ENCODE measurements at places on chromosomes 16 and 17.

GRCh38 chr17:6380915-6381438 is 53.9 kb downstream of the AIPL1 start:
- no peak for DNase-seq

- no peak for DNase-seq
Measured at GRCh38 chr16:76614269-76614668, 337.1 kb downstream of the CNTNAP4 start.

DNA sequence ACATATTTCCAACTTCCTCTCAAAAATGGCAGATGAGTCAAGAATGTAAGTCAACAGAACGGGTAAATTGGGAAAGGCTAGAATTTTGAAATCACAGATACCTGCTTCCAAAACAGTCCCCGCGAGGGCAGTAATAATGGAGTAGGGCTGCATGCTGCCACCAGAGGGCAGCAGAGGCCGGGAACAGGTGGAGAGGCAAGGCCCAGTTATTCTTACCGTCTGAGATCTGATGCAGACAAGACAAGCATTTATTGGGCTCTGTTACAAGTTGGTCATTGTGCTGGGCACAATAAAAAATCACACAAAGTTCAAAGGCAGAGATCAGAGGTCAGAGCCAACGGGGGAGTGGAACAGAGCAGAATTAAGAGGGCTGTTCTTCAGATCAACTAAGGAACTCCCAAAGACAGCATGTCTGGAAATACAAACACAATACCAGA is 8.8 kb upstream of the MLKL start:
- no peak for DNase-seq

DNA sequence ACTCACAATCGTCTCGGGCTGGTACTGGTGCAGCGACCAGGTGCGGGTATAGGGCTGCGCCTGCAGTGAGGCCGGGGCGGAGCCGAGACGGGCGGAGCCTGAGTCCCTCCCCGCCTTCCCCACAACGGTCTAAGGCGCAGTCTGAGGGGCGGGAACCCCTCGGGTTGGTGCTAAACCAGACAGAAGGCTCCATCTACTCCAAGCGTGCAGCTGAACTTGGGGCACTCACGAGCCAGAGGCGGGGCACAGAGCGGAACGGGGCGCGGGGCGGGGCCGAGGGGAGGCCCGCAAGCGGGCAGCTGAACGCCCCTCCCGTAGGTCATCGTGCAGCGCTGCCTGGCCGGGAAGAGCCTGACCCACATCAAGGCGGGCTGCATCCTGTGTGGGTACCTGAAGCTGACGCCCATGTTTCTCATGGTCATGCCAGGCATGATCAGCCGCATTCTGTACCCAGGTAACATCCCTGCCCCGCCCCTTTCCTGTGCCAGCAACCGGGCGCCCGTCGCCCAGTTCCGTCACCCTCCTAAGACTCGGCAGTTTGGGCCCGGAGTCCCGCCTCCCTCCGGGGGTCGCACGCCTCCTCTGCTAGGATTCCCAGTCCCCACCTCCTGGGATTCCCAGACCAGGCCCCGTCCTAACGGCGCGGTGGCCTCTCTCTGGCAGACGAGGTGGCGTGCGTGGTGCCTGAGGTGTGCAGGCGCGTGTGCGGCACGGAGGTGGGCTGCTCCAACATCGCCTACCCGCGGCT is 5.0 kb downstream of the SLC5A2 start:
- DNase-seq: peak; percentile 19

- no peak for DNase-seq
Measured at GRCh38 chr16:75236232-75236631, 15.2 kb downstream of the BCAR1 start.

DNA sequence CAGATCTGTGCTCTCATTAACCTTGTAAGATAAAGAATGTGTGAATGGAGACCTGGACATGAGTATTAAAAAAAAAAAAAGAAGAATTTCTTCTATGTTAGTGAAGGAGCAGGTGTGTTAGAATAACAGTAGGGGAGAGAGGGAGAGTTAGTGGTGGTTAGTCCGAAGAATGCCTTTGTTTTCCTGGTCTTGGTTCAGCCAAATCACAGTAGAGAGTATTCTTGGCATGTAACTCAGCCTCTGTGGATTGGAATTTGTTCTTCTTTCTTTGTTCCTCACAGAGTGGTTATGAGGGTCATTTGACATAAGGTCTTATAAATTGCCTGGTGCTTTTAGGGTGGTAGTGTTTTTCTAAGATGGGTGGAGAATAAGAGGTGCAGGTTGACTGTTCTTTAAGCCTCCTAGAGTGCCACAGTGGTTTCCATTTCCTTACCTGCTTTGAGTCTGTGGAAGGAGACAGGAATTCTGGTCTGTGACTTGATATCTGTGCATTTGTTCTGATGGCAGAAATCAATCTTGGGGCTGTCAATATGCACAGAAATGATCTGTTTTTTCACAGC is 17.6 kb downstream of the NUP93 start:
- DNase-seq: no peak

DNA sequence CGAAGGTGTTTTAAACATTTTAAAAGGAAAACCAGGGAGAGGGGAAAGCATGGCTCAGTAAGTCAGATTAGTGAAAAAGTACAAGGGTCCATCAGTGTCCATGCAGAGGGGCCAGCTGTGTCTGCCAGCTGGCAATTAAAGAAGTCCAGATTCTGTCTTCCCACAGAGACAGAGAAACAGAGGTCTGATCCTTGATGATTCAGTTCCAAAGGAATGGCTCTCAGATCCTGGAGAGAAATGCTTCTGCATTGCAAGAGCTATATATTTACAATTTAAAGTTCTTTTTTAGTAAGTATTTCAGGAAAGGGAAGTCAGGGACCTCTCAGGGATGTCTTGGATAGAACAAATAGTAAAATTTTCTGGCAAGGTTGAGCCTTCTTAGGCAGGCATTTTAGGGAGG is 56.2 kb downstream of the HSD17B2 start:
- DNase-seq: no peak

GRCh38 chr16:86379505-86379846 is 130.9 kb upstream of the FOXF1 start:
- DNase-seq: no peak

GRCh38 chr17:3621146-3621720 is 12.0 kb upstream of the TRPV1 start:
- DNase-seq: no peak

DNA sequence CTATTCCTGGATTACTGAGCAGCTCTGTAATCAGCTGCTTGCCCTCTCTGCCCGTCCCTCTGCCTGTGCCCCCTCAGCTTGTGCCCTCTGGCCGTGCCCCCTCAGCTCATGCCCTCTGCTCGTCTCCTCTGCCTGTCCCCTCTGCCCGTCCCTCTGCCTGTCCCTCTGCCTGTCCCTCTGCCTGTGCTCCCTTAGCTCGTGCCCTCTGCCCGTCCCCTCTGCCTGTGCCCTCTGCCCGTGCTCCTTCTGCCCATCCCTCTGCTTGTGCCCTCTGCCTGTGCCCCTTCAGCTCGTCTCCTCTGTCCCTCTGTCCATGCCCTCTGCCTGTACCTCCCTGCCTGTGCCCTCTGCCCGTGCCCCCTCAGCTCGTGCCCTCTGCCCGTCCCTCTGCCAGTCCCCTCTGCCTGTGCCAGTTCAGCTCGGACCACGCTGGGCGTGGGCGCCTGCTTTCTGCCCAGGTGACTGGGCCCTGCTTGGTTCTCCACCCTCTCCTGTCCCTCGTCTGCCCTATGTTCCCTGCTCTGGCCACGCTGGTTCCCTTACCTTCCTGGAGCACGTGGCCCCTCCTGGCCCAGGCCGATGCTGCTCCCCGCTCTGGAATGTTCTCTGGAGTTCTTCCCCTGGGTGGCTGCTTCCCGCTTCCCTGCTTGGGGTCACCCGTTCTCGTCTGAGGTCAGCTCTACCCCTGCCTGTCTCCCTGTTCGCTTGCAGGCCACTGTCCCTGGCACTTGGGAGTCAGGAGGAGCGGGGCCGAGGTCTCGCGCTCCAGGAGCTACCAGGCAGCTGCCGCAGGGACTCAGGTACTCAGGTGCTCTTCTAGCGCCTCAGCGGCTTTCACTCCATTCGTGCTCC is 63.9 kb downstream of the BANP start:
- no peak for DNase-seq

GRCh38 chr16:63612462-63613227 is 1509.2 kb downstream of the CDH11 start:
- no peak for DNase-seq

GRCh38 chr16:64051824-64052223 is 1070.0 kb downstream of the CDH11 start:
- DNase-seq: no peak

DNA sequence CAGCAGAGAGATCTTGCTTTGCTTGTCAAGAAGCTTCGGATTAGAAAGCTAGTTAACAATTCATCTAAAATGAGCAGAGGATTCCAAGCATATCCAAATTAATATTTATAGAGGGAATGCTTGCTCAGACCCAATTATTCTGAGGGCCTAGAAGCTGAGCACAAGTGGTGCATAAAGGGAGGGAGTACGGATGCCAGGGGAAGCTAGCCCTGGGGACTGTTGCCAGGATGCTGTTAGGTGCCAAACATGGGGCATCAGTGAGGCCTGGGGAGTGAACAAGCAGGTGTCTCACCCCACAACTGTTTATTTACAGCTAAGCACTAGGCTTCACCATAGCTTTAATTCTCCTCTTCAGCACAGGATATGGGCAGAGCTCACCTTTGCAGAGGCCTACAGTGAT is 684.1 kb upstream of the C16orf82 start:
- DNase-seq: no peak

GRCh38 chr17:27428781-27429505 is 27.3 kb upstream of the KSR1 start:
- DNase-seq: no peak

DNA sequence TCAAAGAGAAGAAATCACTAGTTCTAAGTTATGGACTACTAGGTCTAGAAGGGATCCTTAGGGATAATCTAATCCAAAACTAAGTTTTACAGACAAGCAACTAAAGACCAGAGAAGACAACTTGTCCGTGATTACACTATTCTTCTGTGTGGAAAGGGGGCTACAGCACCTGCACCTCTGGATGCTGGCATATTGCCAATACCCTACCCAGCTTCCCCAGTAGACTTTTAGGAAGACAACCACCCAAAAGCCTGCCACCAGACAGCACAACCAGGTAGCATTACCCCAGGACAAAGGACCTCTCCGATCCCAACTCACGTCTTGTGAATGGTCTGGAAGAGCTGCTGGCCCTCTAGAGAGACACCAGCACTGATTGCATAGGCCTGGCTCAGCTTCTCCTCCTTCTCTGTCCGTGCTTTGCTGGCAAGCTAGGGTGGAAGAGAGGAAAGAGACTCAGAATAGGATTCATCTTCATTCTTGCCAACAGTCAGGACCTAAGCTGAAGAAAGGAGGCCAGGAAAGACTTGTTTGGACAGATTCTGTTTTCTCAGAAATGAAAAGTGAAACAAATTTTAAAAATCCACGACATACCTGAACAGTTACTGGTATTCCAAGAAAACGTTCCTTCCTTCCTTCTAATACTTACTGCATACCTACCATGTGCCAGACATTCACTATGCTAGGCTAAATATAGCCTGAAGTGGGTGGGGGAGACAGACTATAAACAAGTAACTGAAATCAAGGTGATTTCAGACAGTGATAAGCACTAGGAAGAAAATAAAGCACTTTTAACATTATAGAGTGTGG is 25.3 kb upstream of the TMEM101 start:
- no peak for DNase-seq

GRCh38 chr17:75069783-75070182 is 18.0 kb upstream of the SLC16A5 start:
- no peak for DNase-seq

DNA sequence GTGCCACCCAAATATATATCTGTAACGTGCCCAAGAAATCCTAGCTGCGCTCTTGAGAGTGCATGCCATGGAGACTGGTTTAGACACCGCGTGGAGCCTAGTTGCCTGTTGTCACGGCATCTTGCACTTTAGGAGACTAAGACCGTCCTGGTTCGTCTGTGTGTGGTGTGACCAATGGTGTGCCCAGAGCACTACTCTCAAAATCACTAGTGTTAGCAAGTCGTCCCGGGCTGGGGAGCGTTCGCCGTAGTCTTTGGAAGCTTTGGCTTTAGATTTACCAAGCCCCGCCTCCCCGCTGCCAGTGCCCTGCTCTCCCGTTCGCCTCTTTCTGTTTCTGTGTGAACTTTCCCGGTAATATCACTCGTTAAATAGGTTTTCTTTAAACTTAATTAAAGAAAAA is 27.0 kb downstream of the CLUH start:
- DNase-seq: no peak

DNA sequence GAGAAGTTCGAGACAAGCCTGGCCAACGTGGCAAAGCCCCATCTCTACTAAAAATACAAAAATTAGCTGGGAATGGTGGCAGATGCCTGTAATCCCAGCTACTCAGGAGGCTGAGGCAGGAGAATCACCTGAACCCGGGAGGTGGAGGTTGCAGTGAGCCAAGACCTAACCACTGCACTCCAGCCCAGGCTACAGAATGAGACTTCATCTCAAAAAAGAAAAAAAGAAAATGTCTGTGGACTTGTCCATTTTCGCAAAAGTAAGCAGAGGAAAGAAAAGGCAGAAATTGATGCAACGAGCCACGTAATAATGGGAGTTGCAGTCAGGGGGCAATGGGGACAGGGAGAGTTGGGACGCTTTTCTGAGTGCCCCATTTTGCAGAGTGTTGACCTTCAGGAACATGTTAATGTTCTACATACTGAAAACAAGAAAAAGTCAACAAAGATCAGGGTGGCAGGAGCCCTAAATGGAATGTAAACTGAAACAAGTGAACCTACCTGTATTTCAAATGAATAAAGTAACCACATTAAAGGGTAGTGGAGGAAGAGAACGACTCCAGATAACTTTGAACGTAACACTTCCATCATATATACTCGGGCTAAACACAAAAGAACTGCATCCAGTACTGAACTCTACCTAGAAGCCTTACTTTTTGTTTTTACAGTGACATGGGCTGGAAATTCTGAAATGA is 76.4 kb downstream of the CNGB1 start:
- DNase-seq: no peak

DNA sequence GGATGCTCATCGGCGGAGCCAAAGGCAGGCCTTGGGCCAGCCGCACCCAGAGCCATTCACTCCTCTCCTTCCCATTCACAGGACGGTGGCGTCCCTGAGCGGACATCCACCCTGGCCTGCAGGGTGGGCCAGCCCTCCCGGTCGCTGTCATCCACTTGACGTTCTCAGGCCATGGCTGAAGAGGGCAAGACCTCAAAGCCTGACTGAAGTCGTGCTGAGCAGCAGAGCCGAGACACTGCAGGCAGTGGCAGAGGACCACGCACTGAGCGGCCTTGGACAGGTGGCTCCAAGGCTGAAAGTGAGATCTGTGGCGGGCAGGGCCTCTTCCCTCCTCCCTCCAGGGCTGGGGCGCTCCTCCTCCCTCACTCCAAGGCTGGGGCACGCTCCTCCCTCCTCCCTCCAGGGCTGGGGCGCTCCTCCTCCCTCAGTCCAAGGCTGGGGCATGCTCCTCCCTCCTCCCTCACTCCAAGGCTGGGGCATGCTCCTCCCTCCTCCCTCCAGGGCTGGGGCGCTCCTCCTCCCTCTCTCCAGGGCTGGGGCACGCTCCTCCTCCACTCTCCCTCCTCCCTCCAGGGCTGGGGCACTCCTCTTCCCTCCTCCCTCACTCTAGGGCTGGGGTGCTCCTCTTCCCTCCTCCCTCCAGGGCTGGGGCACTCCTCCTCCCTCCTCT is 24.1 kb downstream of the GNPTG start:
- DNase-seq: no peak

- no peak for DNase-seq
Measured at GRCh38 chr17:70863436-70864248, 694.3 kb downstream of the KCNJ2 start.

- DNase-seq: no peak
Measured at GRCh38 chr16:85417156-85417860, 195.8 kb upstream of the GSE1 start.

GRCh38 chr16:86018487-86018886 is 119.5 kb downstream of the IRF8 start:
- no peak for DNase-seq

- no peak for DNase-seq
Measured at GRCh38 chr16:23401139-23401538, 51.9 kb downstream of the COG7 start.

GRCh38 chr17:7038025-7038862 is 2.4 kb downstream of the SLC16A13 start:
- DNase-seq: no peak
